ENCODE measurements at places on chromosomes 7 and 10.

- DNase-seq, result no peak
Observed at GRCh38 chr10:91088300-91089140, 131.9 kb upstream of the PCGF5 start.

DNA sequence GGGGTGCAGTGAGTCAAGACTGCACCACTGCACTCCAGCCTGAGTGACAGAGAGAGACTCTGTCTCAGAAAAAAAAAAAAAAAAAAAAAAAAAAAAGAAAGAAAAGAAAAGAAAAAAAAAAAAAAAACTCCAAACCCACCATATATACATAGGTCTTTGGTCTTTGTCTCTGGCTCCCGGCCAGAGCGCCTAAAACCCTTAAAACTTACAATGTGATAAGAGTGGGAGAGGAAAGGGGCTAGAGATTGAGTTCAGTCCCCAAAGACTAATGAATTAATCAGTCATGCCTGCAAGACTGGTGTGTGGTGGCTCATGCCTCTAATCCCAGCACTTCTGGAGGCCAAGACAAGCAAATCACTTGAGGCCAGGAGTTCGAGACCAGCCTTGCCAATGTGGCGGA is 6.8 kb upstream of the NFE2L3 start:
- DNase-seq, result no peak

- no peak for DNase-seq
Observed at GRCh38 chr7:18037609-18038008, 10.0 kb upstream of the PRPS1L1 start.

DNA sequence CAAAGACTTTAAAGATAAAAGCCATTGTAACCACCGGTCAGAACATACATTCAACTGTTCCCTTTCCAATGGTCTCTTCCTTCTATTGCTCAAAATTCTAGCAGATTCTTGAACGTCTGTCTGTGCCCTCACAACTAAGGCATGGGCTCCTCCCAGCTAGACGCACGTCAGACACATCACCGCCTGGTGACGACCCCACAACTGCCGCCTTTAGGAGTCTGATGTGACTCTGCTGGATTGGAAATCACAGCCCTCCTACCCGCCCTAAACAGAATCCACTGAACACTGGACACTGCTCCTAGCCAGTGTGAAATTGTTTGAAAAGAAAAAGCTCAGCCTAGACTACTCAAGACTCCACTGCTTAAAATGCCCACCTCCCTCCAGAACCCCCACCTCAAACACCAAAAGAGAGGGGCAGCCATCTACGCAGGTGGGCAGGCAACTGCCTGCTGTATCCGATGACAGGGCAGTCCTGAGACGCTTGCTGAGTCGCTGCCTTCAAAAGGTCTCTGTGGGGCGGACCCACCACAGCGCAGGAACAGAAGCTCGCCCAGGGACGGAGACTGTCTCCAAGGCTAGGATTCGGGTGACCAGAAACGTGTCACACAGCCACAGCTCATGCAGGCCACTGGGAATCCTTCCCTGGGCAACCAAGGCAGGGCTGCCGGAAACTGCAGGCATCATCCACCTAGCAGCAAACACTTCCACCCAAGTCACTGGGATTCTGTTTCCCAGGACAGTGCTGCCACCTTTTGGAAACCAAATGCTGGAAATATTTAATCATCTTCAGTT is 34.7 kb downstream of the GSDME start:
- peak; percentile 34 for DNase-seq

DNA sequence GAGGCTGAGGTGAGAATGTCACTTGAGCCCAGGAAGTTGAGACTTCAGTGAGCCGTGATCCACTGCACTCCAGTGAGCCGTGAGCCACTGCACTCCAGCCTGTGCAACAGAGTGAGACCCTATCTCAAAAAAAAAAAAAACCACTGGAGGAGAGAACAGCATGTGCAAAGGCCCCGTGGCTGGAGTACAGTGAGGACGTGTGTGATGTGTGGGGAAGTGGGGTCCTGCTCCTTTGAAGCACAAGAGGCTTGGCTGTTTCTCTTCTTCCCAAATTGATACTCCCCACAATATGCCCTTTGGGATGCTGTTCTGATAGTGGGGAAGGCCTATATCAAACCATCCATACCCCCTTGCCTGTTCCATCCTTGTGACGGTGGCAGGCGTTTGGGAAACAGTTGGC is 68.2 kb downstream of the C10orf105 start:
- no peak for DNase-seq

GRCh38 chr7:108875139-108875538 is 305.5 kb downstream of the DNAJB9 start:
- DNase-seq, result no peak

GRCh38 chr7:87926581-87927461 is 7.2 kb upstream of the ADAM22 start:
- peak; percentile 66 for DNase-seq

DNA sequence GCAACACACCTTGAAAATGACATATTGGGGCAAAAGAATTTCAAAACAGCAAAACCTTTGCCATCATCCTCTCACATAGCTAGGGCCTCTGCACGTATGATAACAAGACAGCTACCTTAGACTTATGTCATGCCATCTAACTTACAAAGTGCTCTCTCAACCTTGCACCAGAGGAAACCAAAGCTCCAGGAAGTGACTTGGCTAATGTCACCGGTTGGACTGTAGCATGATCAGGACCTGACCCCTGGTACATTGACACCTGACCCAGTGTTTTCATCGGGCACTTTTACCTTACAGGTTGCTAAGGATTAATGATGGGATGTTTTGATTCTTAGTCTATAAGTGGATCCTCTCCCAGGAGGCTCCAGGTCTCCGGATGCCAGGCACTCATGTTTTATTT is 529.8 kb upstream of the GALNT17 start:
- no peak for DNase-seq

DNA sequence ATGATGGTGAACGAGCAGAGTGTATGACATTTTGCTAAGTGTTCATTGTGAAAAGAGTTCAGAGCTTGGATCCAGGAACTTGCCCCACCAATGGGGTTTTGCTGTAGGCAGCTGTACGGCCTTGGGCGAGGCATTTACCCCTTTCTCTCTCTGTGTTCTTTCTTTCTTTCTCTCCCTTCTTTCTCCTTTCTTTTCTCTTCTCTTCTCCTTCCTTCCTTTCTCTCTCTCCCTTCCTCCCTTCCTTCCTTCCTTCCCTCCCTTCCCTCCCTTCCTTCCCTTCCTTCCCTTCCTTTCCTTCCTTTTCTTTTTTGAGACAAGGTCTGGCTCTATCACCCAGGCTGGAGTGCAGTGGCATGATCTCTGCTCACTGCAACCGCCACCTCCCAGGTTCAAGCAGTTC is 45.3 kb upstream of the KMT2C start:
- no peak for DNase-seq

GRCh38 chr10:612696-613095 is 76.8 kb downstream of the DIP2C start:
- no peak for DNase-seq

DNA sequence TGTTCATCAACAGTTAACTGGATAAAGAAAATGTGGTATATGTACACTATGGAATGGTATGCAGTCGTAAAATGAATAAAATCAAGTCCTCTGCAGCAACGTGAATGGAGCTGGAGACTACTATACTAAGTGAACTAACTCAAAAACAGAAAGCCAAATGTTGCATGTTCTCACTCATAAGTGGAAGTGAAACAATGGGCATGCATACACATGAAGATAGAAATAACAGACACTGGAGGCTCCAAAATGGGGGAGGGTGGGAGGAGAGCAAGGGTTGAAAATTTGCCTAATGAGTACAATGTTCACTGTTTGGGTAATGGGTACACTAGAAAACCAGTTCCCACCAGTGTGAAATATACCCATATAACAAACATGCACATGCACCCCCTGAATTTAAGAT is 179.5 kb downstream of the ZWINT start:
- no peak for DNase-seq

GRCh38 chr7:92293896-92294590 is 48.3 kb downstream of the ANKIB1 start:
- no peak for DNase-seq

DNA sequence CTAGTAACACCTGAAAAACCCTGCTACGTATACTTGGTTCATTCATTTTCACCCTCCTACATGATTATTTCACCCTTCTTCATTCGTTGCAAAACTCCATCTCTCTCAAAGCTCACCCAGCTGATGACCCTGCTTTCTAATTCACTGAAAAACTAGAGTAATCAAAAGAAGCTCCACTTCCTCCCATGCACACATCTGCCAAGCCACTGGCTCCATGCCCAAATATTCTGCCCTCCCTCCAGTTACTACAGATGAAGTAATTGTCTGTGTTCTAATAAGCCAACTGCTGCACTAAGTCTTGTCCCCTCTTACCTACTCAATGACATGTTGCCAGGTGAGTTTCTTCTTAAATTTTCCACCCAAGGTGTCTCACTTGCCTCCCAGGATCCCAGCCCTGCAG is 96.9 kb upstream of the CCDC71L start:
- no peak for DNase-seq

DNA sequence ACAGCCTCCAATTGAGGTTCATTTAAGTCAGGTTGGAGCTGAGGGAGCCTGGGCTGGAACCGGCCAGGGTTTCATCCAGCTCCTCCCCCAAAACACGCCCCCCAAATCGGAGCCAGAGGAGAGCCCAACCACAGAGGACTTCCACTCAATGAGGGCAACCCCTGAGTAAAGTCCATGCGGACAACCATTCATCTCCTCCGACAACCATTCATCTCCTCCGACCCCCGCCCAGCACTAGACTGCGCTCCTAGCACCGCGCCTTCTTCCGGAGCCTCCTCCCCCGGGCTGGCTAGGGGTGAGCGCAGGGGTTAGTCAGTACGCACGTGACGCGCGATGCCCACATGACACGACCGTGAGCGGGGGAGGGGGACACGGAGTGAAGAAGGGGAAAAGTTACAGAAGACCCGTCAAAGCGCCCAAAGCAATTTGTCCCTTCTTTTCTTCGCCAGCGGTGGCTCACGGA is 1.4 kb downstream of the MAGI2 start:
- DNase-seq, result peak; percentile 69

DNA sequence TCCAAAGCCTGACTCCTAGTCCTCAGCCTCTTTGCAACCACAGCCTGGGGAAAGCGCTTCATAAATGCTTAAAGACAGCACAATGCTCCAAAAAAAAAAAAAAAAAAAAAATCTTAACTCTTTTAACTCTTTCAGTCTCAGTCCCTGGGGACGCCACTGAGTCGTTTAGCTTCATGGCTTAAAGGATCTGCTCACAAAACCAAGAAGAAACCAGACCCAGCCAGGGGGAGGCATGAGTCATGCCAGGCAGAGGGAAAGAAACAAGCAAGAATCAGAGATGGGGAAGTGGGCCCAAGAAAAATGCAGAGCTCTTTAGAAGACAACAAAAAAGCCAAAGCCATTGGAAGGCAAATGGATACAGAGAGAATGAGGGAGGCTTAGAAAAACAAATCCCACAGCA is 32.5 kb upstream of the DOCK1 start:
- no peak for DNase-seq

Measured in A172 (cell line).